Esophagus squamous epithelium (tissue), 5 donors: ENCODE measurements at places on chromosomes 7 and 10.

DNA sequence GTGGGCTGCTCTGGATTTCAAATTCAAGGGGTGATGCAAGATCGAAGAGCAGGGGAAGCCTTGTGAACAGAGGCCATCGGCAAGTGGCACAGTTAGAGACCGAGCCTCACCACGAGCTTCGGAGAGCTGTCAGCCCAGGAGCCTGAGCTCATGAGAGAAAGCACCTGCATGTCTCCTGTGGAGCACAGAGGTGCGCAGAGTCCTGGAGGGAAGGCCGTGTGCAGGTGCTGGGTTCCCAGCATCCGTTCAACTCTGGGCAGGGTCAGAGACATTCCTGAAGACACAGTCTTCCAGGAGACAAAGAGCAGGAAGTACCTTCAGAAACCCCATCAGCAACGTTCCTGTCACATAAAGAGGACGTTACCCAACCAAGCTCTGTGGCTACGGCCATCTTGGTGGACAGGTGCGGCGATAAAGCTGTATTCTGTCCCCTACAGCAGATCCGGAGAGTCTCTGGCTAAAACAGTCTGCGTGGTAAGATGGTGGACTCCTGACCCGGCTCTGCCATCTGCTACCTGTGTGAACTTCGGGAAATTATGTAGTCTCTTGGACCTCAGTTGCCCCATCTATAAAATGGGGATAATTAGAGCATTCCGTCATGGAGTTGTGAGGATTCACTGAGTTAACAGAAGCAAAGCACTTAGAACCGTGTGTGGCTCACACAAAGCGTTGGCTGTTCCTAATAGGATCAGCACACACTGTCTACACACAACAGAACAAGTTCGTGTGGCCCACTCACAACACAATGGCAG, 40.6 kb downstream of the NOD1 start:
- no peak for DNase-seq

GRCh38 chr7:29143751-29144150, 2.6 kb downstream of the CPVL start:
- no peak for DNase-seq

GRCh38 chr7:106075937-106076336, 36.2 kb downstream of the SYPL1 start:
- DNase-seq = no peak

DNA sequence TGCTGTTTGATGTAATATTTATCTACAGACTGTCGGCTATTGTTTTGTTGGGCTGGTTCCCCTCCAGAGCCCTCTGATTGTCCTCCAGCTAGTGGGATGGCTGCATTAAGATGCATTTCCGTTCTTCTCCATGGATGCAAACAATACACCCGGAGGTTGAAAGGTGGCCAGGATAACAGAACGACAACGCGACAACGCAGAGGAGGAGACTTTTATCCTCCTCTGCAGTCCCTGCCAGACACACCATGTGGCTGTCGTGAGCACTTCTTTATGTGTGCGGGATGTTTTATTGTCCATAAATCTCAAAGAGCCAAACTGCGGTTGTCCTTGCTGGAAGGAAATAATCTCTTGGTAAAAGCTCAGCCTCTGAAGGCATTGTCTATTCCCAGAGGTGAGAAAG, 39.1 kb upstream of the TCERG1L start:
- no peak for DNase-seq

- DNase-seq = no peak
These were observed 648.0 kb upstream of the IGFBP3 start for GRCh38 chr7:46569133-46569465.

GRCh38 chr10:133481657-133482056, 27.9 kb downstream of the SCART1 start:
- DNase-seq = no peak

DNA sequence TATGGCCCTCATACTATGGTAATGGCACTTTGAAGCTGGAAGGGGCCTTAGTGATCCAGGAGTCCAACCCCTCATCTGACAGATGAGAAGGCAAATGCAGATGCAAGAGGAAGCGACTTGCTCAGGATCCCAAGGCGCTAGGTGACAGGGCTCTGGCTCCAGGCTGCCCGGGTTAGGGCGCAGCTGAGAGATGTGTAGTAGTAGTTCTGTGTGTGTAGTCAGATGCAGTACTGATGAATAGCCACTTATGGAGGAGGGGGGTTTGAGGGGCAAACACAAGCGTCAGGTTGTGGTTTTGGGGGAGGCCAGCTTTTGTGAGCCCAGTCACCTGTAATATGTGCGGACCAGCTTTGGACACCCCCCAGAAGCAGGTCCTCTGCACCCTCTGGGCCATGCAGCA, 4.8 kb downstream of the ADRA2A start:
- DNase-seq = no peak

DNA sequence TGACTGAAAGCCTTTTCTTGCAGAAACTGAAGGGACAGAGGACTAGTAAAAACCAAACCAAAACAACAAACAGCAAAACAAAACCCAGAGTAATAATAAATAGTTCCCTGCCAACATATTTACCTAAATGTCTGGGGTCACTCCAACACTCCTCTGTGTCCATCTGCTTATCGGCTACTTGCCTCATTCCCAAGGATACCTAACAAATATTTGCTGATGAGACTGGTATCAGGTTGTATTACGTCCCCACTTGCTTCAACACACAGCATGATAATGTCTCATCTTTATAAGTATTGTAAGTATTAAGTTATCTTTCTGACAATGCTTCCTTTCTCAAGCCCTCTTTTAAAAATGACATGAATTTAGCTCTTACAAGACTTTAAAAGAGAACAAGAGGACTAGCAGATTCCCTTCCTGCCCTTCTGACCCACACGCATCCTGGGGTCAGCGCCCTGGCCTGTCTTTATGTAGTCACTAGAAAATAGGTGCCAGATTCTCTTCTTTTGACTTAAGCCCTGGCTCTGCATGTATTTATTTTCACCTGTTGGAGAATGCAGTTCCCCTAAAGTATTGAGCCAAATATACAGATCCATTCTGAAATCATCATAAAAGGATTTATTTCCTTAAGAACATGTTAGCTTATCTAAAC, 110.2 kb downstream of the SEM1 start:
- no peak for DNase-seq

- DNase-seq = no peak
These were observed 27.2 kb downstream of the IKZF1 start for GRCh38 chr7:50331564-50332208.

GRCh38 chr7:45181991-45182855, 24.6 kb downstream of the RAMP3 start:
- DNase-seq = no peak

- no peak for DNase-seq
These were observed 25.7 kb downstream of the OPALIN start for GRCh38 chr10:96333101-96333500.

- no peak for DNase-seq
These were observed 411.9 kb upstream of the KLF6 start for GRCh38 chr10:4196771-4197390.

DNA sequence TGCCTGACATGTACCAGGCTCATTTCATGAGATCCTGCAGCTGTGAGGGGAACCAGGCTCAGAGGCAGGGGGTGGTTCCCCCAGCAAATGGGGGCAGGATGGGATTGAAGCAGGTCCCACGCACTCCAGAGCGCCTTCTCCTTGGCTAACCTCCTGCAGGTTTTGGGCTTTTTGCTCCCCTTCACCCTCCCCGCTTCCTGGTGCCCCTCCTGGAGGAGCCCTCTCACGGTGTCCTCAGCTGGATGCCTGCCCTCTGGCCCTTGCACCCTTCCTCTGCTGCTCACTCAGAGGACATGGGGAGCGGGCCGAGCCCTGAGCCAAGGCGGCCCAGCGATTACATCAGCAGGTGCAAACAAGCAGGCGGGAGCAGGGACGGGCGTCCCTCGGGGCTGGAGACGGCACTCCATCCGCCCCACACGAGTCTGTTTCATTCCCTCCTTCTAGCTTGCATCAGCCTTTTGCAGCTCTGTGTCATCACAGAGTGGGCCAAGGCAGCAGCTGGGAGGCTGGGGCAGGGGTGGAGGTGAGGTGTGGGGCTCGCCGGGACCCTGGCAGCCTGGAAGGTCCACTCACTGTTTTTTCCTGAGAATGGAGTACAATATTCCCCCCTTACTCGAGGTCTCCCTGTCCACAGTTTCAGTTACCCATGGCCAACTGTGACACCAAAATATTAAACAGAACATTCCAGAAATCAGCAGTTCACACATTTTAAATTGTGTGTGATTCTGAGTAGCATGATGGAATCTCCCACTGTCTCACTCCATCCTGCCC, 52.7 kb upstream of the SLC29A3 start:
- DNase-seq = no peak

GRCh38 chr7:28626221-28626620, 213.9 kb downstream of the CREB5 start:
- DNase-seq = no peak
